ENCODE measurements at places on chromosomes 4 and X.

DNA sequence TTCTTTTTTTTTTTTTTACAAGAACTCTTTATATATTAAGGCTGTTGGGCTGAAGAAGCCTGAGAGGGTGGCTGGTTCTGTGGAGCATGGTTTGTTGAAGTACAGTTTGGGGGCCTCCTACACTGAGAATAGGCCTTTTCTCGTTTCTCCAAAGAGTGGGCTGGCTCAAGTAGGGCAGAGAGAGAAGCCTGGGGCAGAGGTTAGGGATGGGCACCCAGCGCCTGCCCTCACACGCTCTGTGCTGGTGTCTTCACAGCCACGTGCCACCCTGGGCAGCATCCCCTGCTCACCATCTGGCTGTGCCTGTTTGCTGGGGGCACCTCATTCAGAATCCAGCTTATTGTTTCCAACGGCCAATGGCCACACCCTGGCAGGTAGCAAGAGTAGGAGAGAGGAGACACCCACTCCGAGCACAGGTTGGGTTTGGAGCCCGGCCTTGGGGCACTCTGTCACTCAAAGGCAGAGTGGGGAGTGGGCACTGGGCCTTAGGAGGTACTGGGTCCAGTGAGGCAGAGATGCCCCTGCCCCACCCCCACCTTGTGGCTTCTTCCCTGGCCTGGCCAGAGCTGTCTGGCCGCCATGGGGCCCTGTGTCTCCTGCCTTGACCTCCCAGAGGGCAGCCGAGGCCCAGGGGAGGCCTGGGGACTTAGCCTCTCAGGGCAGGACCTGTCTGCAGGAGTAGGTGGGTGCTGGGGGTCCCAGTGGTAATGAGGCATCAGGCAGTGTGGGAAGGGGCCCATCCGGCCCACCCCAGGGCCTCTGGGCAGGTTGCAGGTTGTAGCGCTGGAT is 2.9 kb downstream of the MSANTD1 start:
- DNase-seq = no peak

DNA sequence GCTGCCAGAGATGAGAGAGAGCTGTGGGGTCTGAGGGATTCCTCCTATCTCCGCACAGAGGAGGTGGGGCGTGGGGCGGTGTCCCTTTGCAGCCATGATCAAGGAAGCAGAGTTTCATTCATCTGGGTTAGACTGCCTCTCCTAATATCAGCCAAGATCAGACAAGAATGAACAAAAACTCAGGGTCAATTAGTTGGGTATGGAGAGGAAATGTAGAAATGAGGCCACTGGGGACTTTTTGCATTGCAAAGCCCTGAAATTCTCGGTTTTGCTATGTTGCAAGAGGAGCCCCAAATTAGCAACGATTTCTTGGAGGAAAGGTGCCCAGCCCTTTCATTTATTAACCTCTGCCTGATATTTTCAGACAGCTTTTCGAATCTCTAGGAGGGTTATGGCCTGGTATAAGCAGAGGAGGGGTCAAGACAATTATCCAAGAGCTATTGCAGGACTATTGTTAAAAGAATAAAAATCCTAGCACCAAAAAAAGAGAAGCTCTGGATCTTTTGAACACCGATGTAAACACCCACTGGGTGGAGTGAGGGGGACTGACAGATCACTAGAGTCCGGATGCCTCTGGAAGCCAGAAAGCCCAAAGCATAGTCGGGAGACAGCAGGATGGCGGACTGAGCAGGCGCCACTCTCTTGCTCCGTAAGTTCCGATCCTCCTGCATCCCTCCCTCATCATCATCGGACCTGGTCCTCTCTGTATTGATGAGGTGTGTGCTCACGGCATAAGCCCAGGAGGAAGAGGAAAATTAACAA is 34.4 kb upstream of the ACSL1 start:
- DNase-seq = no peak

DNA sequence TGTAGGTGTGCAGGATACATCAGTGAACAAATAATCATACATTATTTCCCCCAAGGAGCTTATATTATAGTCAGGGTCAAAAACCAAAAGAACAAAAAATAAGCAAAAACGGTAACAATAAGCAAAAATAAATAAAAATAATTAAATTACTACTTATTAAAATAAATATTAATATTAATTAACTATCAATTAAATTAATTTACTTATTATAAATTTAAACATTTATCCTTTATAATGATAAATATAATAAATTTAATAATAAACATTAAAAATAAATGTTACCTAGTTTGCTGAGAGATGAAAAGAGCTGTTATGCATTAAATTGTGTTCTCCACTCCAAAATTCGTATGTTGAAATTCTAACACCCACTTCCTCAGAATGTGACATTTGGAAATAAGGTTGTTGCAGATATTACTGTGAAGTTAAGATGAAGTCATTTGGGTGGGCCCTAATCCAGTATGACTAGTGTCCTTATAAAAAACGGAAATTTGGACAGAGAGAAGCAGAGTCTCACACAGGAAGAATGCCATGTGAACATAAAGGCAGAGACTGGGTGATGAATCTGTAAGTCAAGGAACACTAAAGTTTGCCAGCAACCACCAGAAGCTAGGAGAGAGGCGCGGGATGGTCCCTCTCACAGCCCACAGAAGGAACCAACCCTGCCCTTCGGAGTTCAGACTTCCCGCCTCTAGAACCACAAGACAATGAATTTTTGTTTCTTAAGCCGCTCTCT is 67.2 kb upstream of the IBSP start:
- no peak for DNase-seq

- no peak for DNase-seq
These were observed 15.9 kb downstream of the SLC9A7 start for GRCh38 chrX:46743046-46743445.
